Vein endothelial cell (primary cell): ENCODE measurements at places on chromosomes 5 and 9. TPM values are rescaled to one million over a fixed set of nuclear protein-coding genes. Genes with fewer than 3 reads are reported as not detected.

The SPINK7 gene
- total RNA-seq = not detected in 2 replicates

The ZNG1F gene
- 6.5 and 12.1 TPM in 2 replicates for total RNA-seq

The CDC20B gene
- under 0.01 and 0.19 TPM in 2 replicates for total RNA-seq

The LECT2 gene
- total RNA-seq = not detected in 2 replicates

The IFNA21 gene
- not detected in 2 replicates for total RNA-seq
